ENCODE measurements at places on chromosomes 11 and 22.

- DNase-seq = no peak
Observed at GRCh38 chr11:91296629-91297028, 928.0 kb upstream of the FAT3 start.

GRCh38 chr11:6627762-6628241, 8.6 kb upstream of the TPP1 start:
- no peak for DNase-seq

DNA sequence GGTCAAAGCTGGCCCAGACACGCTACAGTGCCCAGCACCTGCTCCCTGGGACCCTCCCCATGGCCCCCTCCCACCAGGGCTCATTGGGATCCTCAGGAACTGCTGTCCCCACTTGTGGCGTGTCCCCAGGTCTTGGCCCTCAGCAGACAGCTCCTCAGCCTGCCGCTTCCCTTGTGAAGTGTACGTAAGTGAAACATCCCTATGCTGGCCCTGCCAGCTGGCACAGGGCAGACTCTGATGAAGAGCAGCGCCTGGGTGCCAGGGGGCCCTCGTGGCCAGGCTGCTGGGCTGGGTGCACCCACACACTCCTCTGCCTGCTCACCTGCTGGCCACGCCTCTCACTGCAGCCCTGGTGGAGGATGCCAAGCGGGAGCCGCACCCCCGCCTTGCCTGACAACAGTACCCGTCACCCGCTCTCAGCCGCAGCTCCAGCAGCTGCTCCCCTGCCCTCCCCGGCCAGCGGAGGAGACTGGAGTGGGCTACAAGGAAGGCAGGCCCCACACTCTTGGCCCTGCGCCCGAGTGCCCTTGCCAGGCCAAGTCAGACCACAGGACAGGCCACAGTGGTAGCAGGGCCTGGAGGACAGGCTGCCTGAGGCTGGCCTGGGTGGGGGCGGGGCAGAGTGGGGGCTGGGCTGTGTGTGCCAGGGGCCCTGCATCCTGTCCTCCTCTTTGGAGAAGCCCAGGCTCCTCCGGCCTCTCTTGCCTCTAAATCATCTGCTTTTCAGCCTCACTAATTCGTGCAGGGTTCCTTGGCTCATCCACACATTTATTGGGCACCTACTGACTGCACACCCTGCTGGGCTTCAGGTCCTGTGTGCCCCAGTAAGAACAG, 39.5 kb downstream of the IGF2 start:
- no peak for DNase-seq

GRCh38 chr11:64135711-64136110, 30.2 kb downstream of the MACROD1 start:
- no peak for DNase-seq

- DNase-seq = no peak
Observed at GRCh38 chr11:118342503-118343161, at the start of gene CD3D. Gene CD3D, minus strand, starts transcription at chr11:118342705. Its CDS starts 98 bp downstream, at chr11:118342607.

GRCh38 chr22:30881361-30882183, 87.0 kb downstream of the MORC2 start:
- no peak for DNase-seq

DNA sequence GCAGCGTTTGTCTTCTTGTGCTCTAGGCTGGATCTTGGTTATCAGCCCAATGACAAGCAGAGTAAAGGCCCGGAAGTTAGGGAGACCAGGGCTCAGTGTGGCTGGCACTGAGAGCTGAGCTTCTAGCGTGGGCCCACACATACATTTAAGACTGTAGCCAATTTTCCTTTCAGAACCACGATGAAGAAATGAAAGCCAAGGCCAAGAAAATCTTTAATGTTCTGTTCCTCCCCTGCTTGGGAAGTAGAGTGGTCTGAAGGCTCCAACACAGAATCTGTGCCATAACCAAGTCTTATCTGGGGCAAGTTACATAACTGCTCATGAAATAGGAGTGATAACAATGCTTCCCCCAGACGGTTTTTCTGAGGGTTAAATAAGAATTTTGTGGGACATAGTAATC, 4.7 kb upstream of the ST3GAL4 start:
- no peak for DNase-seq

GRCh38 chr11:102734650-102735049, 9.9 kb upstream of the MMP8 start:
- DNase-seq = no peak

GRCh38 chr11:128470081-128470480, 117.3 kb downstream of the ETS1 start:
- no peak for DNase-seq

GRCh38 chr22:29587938-29588699, 7.2 kb upstream of the NIPSNAP1 start:
- DNase-seq = no peak

DNA sequence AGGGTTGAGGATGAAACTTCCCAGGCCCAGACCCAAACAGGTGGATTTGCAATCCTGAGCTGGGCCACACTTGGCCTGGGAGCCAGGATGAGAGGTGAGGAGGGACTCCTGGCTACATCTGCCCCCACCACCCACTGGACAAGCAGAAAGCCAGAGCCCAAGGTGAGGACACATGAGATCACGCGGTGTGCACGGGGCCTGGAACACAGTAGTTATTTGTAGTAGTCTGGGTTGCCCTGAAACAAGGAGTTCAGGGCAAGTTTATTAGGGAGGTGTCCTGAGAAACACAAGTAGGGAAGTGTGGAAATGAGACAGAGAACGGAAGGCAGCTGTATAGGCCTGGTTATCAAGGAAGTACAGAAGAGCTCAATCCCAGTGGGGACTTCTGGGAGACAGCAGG, 647 bp upstream of the SEC14L6 start:
- DNase-seq = no peak

DNA sequence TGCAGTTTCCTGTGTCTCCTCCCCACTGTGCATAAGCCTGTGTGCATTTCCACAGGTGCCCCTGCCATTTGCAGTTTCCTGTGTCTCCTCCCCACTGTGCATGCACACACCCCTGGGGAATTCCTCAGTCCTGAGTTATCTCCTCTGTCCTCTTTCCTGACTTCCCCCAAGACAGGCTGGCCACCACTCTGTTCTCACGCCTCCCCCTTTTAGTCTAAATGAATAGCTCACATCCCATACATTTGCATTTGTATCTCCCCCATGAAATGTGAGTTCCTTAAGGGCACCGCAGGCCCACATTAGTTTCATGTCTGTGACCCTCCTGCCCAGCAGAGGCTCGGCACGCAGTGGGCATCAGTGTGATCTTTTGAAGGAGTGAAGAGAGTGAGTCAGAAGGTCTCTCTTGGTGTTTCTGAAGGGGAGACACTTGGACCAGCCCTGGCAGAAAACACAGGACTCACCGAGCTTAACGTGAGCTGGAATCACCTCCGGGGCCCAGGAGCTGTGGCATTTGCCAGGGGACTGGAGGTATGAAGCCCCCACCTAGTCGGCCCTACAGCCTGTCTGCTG, 6.2 kb downstream of the LRRC74B start:
- no peak for DNase-seq

DNA sequence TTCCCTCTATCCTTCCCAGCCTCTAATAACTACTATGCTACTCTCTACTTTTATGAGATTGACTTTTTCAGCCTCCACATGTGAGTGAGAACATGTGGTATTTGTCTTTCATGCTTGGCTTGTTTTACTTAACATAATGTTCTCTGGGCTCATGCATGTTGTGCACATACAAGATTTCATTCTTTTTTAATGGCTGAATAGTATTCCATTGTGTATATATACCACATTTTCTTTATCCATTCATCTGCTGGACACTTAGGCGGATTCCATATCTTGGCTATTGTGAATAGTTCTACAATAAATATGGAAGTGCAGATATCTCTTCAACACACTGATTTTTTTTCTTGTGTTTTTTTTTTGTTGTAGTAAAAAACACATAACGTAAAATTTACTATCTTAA, 19.4 kb downstream of the OSBP2 start:
- no peak for DNase-seq

DNA sequence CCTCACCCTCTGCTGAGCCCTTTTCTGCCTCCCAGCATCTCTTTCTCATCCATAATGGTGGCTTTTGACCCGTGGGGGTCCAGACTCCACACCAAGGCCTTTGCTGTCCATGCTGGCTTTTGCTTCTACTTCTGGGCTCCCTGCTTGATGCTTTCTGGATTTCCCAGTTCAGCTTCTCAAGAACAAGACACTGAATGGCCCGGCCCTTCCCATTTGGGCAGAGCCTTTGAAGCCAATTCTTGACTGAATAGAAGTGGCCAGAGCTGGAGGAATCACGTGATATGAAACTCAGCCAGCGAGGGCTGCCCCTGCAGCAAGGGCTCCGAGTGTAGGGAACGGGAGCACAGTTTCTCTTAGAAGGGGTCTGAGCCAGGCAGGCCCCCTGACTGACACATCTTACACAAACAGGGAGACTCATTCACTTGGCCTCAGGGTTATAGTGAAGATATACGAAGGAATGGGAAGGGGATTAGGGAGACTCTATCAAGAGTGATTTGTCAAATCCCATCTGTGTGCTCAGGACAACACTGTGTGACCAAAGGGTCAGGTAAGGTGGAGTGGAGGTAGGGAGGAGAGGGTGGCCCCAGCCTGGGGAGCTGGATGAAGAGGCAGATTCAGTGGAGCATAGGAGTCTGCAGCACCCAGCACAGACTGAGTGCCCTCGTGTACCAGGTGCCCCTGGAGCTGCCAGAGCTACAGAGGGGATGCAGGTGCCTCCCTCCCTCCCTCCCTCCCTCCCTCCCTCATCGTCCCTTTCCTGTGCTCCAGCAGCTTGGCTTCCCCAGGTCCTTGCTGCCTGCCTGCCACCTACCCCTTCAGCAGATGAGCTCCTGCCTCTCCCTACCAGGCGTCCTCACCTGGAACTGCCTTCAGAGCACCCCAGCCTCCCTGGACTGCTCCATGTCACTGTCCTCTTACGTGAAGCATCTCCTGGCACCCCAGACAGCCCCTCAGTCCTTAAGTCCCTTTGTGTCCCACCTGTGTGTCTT, 106.0 kb downstream of the TRIM29 start:
- DNase-seq = no peak

DNA sequence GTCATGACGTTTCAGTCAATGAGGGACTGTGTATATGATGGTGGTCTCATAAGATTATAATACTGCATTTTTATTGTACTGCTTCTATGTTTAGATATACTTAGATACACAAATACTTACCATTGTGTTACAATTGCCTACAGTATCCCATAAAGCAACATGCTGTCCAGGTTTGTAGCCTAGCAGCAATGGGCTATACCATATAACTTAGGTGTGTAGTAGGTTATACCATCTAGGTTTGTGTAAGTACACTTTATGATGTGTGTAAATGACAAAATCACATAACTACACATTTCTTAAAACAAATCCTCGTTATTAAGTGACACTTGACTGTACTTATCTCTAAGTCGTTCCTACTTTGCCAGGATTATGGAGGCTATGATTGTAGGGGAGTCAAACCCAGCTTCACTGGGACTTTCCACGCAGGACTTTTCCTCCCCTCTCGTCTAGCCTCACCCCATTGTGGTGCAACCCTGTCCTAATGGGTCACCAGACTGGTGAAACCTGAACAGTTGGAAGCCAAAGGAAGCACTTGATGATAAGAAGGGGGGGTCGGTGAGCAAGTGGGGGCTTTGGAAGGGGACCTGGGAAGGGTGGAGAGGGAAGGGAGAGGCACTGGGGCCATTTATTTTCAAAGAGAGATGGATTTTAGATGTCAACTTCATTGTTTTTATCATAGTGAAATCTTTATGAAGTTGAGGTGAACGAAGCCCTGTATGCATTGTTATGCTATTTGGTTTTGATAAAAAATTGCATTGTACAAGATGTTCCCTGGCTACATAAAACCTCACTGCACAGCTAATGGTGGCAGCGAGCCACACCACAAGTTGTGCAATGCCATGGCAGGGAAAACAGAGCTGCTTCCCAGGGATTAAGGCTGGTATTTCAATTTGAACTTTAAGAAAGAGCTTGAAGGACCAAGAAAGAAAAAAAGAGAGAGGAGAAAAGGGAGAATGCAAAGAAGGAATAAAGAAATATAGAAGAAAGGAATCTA, 129.1 kb downstream of the EHF start:
- no peak for DNase-seq

GRCh38 chr22:45823336-45823735, 151.7 kb downstream of the ATXN10 start:
- no peak for DNase-seq

- no peak for DNase-seq
Observed at GRCh38 chr11:7826324-7826723, 29.6 kb upstream of the OR5P2 start.

DNA sequence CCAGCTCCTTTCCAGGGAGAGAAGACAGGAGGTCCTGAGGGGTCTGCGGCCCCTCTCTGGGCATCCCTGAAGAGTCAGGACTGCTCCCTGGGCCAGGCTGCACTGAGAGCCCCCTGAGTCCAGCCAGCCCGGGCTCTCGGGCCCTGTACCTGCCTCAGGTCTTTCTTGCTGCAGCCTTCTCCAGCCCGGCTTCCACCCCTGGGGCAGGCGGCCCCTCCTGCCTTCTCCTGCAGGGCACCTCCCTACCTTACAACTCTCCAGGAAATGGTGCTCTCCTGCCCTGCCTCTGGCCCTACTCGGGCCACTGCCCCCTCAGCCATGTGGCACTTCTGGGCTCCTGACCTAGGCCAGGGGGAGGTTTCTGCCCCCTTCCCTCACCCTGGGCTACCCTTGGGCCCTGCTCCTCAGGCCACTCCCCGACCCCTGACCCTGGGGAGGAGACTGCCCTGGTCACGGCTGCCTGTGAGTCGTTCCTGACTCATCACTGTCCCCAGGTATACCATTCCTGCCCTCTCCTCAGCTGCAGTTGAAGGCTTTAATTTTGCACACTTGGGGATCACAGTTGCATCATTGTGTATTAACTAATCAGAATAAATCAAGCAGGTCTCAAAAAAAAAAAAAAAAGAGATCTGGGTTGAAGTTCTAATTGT, 251.1 kb downstream of the NXPE2 start:
- DNase-seq = no peak

GRCh38 chr22:28798810-28799605, 1.4 kb downstream of the XBP1 start:
- no peak for DNase-seq

DNA sequence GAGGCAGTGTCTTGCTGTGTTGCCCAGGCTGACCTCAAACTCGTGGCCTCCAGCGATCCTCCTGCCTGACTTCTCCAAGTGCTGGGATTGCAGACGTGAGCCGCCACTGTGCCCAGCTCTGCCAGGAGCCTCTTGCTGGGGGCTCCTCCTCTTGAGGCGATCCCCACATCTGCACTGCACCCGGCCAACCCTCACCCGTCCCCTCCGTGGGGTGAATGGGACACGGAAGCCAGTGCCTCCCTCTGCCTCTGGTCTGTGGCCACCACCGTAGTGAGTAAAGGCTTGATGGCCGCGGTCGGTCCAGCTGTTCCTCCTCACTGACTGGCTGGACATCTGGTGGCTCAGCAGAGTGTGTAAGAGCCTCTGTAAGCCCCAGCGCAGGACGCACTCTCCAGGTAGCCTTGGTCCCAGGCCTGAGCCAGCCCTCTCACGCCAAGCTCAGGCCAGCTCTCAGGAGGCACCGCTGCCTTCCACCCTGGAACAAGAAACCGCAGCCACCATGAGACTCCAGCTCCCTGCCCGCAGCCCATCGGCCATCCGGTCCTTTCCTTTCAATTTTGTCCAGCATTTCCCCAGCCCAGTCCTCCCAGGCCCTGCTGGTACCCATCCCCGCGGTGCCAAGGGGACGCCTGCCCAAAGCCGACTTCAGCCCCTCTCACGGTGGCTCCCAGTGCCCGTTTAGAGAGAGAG, 100.3 kb downstream of the BRD1 start:
- DNase-seq = no peak

GRCh38 chr11:94130298-94131046, 1.8 kb downstream of the PANX1 start:
- no peak for DNase-seq

Data from stimulated activated CD4-positive, alpha-beta T cell treated with anti-CD3 and anti-CD28 coated beads, Interleukin-15, amount 100 ng/mL, for 1 hour (primary cell).